Stimulated activated CD8-positive, alpha-beta memory T cell treated with anti-CD3 and anti-CD28 coated beads, Interleukin-15, amount 100 ng/mL, for 48 hours (primary cell): ENCODE measurements at places on chromosomes 2 and 18.

DNA sequence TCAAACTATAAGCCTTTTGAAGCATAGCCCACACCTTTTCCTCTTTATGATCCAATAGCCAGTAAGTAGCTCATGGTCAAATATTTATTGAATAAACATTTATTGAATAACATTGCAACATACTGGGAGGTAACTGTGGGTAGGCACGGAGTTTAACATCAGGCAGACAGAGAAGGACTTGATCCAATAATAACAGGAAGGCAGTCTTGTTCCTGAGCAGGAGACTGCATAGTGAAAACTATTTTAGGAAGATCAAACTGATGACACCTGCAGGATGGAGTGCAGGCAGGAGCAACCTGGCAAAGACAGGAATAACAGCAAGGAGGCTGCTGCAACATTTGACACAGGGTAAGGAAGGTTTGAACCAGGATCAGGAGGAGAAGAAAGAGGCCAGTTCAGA lies 3.1 kb upstream of the DCTN1 start:
- no peak for DNase-seq

DNA sequence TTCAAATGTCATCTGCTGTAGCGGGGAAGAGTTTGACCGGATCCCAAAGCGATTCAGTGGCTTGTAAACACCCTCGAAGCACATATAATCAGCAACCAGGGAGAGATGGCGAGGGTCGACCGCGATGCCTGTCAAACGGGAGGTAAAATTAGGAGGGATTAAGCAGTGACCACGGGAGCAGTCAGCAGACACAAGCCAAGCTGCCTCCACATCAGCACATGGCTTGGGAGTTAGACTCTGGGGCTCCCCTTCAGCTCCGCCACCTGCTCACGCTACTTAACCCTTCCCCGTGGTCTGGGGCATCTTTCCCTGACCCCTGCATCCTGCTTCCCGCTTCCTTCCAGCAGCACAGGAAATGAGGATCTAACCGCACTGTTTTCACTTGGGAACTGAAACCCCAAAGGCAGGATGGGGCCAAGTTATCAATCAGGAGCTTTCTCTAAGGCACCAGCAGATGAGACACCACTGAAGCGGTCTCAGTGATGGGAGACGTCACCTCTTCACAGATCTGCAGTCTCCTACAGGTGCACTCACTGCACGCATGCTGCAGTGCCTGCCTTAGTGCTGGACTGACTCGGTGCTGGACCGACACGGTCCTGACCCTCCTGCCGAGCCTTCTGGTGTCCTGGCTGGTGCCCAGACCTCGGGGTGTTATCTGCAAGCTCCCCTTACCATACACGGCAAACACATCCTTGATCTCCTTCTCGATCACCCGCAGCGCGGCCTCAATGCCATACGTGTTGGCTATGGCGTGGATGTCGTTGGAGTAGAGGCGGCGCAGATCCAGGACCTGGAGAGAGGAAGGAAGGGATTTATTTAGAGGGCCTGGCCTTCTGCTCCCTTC lies 77.5 kb downstream of the POLR1A start:
- no peak for DNase-seq

GRCh38 chr2:235979753-235980435 lies 188.3 kb downstream of the GBX2 start:
- DNase-seq, result no peak

- no peak for DNase-seq
Measured at GRCh38 chr18:45175511-45175910, 439.8 kb upstream of the SLC14A2 start.

- no peak for DNase-seq
Measured at GRCh38 chr18:35409911-35410310, 32.8 kb upstream of the ZNF396 start.

DNA sequence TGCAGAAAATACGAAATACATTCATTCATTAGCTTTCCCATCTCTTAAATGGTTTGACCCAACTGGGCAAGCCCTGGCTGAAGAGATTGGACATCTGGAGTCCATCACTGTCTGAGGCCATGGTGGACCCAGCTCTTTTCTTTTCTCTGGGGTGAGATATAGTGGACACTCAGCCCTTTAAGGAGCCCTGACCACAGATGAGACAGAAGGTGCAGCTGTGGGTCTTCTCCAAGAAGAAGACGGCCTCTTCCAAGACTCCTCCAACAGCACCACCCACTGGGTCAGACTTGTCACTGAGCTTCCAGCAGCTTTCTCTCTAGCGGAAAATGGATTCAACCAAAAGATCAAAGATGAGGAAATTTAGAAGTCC lies 27.2 kb downstream of the TWIST2 start:
- no peak for DNase-seq
